ENCODE measurements at places on chromosomes 2 and 18.

- no peak for DNase-seq
Measured at GRCh38 chr2:180707175-180707883, 273.1 kb upstream of the UBE2E3 start.

- DNase-seq = no peak
Measured at GRCh38 chr2:160221391-160222276, 21.6 kb upstream of the ITGB6 start.

DNA sequence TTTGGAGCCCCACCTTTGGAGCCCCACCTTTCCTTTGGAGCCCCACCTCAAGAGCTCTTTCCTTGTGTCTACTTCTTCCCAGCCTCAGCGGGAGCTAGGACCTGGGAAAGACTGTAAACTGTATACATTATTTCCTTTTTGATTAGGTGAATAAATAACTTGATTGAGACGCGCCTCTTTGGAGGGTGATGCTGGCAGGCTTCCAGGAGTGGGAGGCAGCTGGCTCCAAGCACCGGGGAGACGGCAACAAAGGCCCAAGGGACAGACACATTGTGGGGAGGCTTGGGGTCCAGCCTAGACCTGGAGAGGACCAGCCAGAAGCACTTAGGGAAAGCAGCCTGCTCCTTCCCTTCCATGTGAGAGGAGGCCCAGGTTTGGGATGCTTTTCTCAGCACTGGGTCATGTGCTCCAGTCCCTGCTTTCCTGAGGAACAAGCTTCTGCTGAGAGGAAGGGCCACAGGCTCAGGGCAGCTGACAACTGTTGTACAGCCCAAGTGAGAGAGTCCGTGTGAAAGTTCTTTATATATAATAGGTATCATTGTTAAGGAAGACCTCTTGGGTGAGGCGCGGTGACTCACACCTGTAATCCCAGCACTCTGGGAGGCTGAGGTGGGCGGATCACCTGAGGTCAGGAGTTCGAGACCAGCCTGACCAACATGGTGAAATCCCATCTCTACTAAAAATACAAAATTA is 297.2 kb upstream of the SLC14A2 start:
- DNase-seq = no peak

- DNase-seq = no peak
Measured at GRCh38 chr2:238703436-238703835, 144.4 kb upstream of the TWIST2 start.

GRCh38 chr18:74194691-74195090 is 46.4 kb downstream of the TIMM21 start:
- DNase-seq = no peak

DNA sequence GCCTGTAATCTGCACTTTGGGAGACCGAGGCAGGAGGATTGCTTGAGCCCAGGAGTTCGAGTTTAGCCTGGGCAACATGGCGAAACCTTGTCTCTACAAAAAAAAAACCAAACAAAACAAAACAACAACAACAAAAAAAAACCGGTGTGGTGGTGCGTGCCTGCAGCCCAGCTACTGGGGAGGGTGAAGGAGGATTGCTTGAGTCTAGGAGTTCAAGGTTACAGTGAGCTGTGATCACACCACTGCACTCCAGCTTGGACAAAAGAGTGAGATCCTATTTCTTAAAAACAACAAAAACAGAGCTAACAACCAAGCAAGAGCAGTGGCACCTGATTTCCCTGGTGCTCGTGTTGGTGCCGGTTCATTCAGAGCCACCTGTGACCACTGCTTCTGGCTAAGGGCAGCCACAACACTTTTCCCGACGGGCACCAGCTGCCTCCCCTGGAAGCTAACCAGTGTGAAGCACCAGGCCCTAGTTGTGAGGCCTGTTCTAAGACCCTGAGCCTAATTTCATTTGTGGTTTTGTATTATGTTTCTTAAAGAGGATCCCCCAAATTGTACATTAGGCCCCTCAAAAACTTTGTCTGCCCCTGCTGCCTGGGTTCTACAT is 1.3 kb downstream of the AOX1 start:
- DNase-seq = no peak

GRCh38 chr2:8568543-8569302 is 113.1 kb upstream of the ID2 start:
- DNase-seq = no peak

- DNase-seq = no peak
Measured at GRCh38 chr2:9945596-9945995, 5.9 kb upstream of the GRHL1 start.
